Body of pancreas (tissue), 4 donors: ENCODE measurements at places on chromosomes 13 and 19.

- DNase-seq, result no peak
Observed at GRCh38 chr13:46197299-46198048, 14.3 kb upstream of the LRRC63 start.

DNA sequence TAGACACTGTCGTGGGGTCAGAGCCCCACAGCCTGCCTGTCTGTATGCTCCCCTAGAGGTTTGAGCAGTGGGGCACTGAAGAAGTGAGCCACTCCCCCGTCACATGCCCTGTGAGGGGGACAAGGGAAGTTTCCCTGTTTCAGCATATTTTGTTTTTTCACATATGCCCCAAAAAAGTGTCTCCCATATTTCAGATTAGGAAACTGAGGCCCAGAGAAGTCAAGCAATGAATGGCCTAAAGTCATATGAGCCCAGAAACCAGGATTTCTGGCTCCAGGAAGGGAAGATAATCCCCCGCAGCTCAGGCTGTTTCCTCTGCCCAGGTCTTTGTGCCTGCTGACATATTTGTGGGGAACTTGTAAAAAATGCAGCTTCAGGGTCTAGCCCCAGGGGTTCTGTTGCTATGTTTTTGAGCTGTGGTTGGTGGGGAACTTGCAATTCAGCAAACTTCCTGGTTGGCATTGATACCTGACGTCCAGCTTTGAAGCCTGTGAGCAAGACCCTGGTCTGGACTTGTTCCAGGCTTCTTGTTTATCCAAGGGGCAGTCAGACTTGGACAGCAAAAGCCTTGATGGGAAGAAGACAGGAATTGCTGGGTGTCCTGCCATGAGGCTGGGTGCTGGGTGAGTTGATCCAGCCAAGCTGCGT is 9.5 kb downstream of the RASL11A start:
- no peak for DNase-seq

DNA sequence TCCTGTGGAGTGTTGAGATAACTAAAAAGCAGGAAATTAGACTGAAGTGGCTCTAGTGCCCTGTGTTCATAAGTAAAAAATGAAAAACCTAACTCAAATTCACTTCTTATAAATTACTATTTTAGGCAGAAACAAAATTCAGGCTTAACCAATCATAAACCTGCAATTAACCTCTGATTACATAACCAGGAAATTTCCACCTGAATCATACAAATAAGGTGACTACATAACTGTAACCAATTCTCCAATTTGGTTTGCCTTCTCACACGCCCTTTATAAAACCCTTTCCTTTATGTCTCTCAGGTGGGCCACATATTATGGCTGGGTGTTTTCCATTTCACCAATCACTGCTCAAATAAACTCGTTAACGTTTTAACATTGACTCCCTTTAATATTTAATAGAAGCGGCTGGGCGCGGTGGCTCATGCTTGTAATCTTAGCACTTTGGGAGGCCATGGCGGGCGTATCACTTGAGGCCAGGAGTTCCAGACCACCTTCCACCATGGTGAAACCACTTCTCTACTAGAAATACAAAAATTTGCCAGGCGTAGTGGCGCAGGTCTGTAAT is 22.9 kb upstream of the ZNF724 start:
- no peak for DNase-seq

- no peak for DNase-seq
Observed at GRCh38 chr13:36772853-36773252, 46.2 kb upstream of the RFXAP start.
